GM04503 (cell line): ENCODE measurements at places on chromosomes 6 and 20.

DNA sequence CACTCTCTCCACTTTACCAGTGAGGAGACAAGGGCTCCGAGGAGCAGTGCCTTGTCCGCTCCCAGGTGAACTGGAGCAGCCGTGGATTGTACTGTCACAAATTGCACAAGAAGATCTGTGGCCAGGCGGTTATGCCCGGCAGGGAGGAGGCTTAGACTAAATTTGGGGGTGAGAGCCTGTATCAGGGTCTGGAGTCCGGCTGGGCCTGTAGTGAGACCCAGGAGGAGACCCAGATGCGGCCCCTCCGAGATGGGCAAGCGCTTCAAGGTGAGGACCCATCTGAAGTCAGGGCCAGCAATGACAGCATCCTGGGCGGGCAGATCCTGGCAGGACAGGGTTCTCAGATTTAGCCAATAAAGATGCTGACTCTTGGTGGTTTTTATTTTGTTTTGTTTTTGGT lies 27.6 kb downstream of the BANF2 start:
- DNase-seq: no peak

DNA sequence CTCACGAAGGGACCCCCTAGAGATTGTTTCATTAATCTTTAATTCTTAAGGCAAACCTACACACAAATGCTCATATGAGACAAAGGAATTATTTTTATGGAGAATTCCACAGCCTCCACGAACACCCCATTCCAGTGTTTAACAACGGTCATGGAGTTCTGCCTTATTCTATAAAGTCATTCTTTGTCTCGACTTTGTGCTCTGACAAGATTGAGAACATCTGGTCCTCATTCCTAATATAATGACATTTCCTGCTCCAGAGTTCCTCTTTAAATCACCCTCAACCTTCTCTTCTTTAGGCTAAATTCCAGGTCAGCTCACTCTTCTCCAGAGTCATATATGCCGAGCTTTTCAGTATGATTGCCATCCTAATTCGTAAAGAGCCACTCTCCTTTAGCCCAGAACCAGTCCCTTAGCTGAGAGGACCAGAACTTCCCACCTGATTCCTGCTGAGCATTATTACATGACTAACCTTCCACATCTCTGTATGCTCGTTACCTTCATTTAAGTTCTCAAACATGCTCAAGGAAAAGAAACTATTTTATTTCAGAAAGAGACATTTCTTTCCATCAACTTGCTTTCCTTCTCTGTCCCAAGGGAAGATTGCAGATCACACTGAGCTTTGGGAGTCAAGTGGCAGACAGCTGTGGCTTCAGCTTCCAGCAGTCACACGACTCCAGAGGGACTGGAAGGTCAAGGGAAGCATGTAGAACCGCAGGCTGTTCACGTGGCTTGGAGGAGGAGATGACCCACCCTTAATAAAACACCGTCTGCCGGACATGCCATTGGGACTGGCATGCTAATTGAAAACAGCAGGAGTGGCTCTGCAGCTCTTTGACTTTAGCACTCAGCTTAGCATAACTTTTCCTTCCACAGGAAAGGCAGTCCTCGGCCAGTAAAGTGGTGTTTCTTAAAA lies 467.1 kb upstream of the HSF2 start:
- peak; percentile 96 for DNase-seq

GRCh38 chr20:24469894-24470745 lies 691 bp downstream of the SYNDIG1 start:
- DNase-seq: no peak

GRCh38 chr6:18406955-18407749 lies 20.0 kb downstream of the RNF144B start:
- no peak for DNase-seq

DNA sequence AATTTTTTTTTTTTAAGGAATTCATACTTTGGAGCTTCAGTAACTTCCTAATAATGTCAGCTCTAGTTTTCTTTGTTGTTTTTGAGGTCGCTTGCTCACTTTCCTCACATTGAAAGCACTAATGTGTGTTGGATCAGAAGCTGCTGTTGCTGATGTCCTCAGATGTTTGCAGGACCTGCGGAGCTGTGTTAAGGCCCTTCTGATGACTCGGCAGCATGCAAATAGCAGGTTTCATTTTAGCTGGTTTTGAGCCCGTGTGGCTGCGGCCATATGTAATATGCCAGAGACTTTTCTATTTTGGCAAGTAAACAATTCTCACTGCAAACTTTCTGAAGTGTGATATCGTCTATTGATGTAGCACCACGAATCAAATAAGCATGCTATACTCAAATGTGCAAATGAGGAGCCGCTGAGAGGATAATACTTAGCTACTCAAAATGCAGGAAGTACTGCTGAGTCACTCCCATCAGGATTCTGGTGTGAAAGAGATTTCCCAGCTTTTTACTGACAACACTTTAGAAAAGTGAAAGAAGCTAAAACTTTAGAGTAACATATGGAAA lies 187.8 kb downstream of the SASH1 start:
- peak; percentile 90 for DNase-seq

GRCh38 chr6:14477559-14477958 lies 360.0 kb downstream of the CD83 start:
- DNase-seq: no peak

DNA sequence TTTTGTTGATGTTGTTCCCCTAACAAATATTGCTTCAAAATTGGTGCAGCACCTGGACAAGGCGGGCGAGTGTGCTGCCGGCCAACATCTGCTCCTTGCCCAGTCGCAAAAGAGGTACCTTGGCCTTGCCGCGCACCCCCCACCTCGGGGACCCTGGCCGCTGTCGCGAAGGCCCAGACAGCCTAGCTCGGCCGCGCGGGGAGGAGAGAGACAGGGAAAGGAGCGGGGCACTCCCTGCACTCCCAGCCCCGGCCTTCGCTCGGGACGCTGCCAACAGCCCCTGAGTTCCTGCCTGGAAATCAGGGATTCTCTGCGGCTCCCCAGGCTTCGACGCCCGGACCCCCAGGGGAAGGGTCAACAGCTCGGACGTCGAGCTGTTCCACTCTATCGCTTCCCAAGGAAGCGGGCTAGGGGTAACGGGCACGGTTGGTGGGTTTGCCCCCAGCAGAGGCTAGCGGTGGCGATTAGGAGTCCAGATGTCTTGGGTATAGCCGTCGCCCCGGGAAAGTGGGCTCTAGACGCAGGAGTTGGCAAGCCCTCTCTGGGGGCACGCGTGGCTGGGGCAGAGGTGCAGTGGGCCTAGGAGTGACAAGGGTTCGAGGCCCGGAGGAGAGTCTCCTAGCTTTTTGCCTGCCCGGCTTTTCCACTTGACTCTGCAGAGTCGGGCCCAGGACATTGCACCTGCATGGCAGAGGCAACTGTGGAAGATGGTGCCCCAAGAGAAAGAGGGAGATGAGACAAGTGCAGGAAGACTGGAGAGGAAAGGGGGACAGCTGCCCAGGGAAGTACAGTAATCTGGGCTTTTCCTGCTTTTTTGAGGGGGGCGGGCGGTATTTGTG lies 8.2 kb downstream of the POU3F2 start:
- DNase-seq: no peak
